Daoy (cell line): ENCODE measurements at places on chromosomes 1 and 21. TPM values are rescaled to one million over a fixed set of nuclear protein-coding genes. Genes with fewer than 3 reads are reported as not detected.

GRCh38 chr1:12640237-12640957, 3.5 kb upstream of the AADACL4 start:
- no peak for DNase-seq

- DNase-seq, result no peak
Measured at GRCh38 chr1:57204091-57204490, 219.8 kb downstream of the DAB1 start.

DNA sequence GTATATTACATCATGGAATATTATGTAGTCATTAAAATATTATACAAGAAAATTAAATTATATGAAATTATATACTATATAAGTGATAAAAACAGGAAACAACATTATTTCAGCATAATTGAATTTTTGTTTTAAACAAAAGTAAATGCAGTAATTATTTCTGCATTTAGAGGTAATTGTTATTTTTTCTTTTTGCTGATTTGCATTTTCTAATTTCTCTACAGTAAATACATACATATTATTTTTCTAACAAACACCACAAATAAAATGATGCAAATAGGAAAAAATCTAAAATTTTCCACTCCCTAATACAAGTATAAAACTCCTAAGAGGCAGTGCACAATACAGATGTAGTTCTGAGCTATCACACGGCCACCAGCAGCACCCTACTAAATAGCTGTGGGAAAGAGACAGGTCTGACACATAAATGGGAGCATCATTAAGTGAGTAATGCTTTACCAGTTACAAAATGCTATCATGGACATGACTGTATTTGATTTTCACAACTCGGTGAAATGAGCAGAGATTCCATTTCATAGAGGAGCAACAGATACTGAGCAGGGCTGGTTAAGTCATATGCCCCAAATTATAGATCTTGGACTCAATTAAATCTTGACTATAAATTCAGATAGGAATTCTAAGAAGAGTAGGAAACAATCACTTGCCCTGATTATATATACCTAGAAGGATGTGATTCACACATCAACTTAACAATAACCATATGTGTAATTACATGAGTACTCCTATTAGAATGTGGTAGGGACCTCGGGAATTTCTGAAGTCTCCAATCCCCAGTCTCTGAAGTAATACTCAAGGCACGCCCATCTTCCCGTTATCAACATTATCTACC, 49.0 kb downstream of the NRIP1 start:
- peak; percentile 68 for DNase-seq

TDRD10 gene
- not detected in 2 replicates for total RNA-seq

S100A8 gene
- total RNA-seq, result not detected in 2 replicates

KCNJ15 gene
- 35.4 and 44.6 TPM in 2 replicates for total RNA-seq

GRCh38 chr1:68347415-68347814, 102.3 kb downstream of the RPE65 start:
- DNase-seq, result no peak

- no peak for DNase-seq
Measured at GRCh38 chr1:40712405-40712944, 21.0 kb downstream of the NFYC start.

TNFAIP8L2 gene
- total RNA-seq, result not detected in 2 replicates

DNA sequence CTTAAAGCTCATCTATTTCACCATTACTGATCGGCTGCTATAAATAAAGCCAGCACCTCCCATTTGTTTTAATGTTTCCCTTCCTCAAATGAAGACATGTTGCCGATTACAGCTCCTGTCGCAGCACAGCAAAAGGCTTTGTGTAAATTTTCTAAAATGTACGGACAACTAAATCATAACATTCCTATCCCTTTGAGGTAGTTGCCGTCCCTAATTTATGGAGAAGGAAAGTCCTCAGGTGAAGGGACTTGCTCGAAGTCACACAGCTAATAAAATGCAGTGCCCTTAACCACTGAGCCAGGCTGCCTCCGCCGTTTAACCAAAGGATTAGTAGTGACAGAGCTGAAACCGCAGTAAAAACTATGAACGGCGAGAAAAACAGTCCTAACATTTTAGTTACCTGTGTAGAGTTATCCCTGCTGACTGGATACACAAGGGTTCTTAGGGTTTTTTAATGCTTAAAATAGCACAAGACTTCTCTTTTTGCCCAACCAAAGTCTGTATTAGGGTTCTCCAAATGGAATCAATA, 871 bp downstream of the PINK1 start:
- DNase-seq, result no peak

LRRN2 gene
- 0.36 and 0.69 TPM in 2 replicates for total RNA-seq

RCSD1 gene
- total RNA-seq, result 0.23 and 0.83 TPM in 2 replicates

IL22RA1 gene
- not detected in 2 replicates for total RNA-seq

DNA sequence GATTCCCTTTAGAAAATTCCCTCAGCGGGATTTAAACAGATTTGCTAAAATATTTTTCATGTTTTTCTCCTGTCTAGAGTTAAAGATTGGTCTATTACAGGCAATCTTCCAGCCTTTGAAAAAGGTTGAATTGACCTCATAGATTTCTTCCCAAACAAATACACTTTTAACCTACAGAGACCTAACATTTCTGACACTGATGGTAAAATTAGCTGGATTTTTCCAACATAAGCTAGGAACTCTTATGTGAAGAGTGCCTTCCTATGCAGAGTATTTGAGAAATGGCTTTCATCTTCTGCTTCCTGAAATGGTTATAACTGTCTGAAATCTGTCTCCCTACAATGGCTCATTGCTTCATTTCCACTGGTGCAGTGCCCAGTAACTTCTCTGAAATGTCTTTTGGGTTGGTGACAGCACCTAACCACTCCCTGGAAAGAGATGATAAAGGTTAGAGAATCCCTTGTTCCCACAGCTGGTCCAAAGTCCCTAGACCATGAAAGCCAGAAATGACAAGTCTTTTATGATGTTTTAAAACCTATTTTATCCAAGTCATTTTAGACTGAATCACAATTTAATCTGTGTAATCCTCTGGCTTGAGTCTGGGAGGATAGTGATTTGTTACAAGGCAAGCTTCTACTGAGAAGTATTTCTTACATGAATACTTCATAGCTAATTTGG, 269.4 kb downstream of the BACH1 start:
- no peak for DNase-seq

TCEA3 gene
- total RNA-seq, result 1.7 and 4.3 TPM in 2 replicates
